Stimulated activated CD4-positive, alpha-beta T cell treated with anti-CD3 and anti-CD28 coated beads, Interleukin-4, amount 100 ng/mL, for 48 hours (primary cell): ENCODE measurements at places on chromosomes 6 and 20.

- no peak for DNase-seq
Measured at GRCh38 chr6:145904391-145904790, 59.8 kb downstream of the SHPRH start.

DNA sequence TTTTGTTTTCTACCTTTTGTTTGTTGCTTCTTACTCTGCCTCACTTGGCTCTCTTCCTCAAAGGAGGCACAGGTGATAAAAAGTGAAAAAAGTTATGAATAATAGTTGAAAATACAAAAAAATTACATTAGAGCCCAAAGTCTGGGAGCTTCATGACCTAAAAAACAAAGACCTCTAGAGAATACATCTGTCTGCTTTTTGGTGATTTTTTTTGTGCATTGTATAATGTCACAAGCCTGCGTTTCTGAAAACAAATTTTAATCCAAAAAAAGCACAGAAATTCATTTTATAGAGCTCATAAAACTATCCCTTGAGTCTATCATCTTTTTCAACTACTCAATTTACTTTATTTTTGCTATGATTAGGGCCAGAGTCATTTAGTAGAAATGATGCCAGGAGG lies 41.4 kb upstream of the ARHGAP18 start:
- DNase-seq: no peak

DNA sequence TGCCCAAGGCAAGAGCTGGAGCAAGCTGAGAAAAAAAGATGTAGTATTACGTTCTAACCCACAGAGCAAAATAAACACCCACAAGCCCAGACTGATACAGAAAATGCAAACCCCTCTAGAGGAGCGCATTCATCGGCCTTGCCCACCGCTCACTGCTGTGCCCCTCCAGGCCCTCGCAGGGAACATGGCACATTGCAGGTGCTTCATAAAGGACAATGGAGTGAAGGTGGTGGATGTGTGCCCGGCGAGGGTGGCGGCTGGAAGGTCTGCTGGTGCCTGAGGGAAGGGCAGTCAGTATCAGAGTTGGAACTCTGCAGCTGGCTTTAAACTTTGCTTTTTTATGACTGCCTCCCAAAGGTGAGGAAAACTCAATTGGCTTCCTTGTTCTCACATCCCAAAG lies 18.5 kb upstream of the IRF4 start:
- no peak for DNase-seq

- DNase-seq: no peak
Measured at GRCh38 chr20:16747291-16747811, 807 bp upstream of the OTOR start.
